ENCODE measurements at places on chromosomes 1 and 21.

GRCh38 chr1:47686731-47687630, 249.1 kb downstream of the FOXD2 start:
- no peak for DNase-seq

DNA sequence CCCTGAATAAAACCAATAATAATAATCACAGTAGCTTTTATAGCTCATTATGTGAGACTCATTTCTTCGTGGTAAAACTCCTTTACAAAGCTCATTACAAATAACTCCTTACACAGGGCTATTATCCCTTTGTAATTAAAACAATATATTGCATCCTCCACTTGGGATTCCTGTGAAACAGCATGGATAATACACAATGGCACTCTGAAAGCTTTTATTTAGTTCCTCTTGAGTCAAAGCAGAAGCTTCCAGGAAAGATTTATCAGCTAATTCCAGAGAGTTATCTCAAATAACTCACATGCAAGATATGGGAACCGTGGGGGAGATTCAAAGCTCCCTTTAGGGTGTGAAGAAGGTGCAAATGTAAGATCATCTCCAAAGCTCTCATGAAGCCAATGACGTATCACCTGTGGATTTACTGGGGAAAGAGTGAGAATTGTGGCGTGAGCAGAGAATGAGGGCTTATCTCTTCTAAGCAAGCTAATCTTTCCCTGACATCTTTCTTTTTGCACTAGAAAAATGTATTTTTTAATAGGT, 60.4 kb upstream of the GJA5 start:
- no peak for DNase-seq

GRCh38 chr1:19317126-19317910, 5.2 kb downstream of the SLC66A1 start:
- DNase-seq, result no peak

- no peak for DNase-seq
Observed at GRCh38 chr1:10308001-10308400, 90.9 kb upstream of the PGD start.

DNA sequence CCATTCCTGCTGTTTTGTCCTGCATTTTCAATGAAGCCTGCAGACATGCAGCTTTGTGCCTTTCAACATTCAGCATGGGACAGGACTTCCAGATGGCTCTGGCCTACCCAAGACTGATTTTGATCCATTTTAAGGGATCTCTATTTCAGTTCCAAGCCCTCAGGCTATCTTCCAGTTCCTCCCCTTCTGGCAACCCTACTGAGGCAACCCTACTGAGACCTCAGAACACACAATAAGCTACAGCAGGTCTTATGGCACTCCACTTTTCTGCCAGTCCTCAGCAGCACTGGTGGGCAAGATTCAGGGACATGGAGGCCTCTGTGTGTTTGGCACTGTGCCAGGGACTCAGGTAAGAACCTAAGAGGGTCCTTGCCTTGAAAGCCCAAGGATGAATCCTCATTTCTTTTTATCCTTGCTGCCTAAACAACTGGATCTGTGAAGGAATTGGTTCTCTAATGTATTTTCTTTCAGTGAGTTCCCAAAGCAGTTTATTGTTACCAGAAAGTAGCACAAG, 50.7 kb downstream of the MAB21L3 start:
- DNase-seq, result no peak

GRCh38 chr1:96072021-96072420, 649.6 kb upstream of the PTBP2 start:
- peak; percentile 5 for DNase-seq

GRCh38 chr1:14944471-14944985, 209.0 kb upstream of the TMEM51 start:
- no peak for DNase-seq

GRCh38 chr1:117363571-117364048, 3.6 kb upstream of the MAN1A2 start:
- DNase-seq, result no peak

DNA sequence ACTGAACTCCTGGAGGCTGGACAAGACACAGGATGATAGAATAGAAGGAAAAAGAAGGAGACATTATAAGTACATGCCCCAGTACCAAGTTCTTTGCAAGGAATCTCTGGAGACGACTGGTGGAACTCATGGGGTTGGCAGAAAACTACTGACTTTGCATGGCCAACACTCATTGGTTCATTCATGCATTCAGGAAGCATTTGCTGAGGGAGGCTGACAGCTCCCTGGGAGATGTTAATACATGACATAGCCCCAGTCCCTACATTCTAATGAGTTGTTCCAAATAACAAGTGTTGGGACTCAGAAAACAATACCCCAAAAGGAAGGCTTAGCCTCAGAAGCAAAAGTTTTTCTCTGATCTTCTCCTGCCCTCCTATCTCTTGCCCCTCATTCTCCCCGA, 172.8 kb upstream of the IRF2BP2 start:
- DNase-seq, result peak; percentile 45

DNA sequence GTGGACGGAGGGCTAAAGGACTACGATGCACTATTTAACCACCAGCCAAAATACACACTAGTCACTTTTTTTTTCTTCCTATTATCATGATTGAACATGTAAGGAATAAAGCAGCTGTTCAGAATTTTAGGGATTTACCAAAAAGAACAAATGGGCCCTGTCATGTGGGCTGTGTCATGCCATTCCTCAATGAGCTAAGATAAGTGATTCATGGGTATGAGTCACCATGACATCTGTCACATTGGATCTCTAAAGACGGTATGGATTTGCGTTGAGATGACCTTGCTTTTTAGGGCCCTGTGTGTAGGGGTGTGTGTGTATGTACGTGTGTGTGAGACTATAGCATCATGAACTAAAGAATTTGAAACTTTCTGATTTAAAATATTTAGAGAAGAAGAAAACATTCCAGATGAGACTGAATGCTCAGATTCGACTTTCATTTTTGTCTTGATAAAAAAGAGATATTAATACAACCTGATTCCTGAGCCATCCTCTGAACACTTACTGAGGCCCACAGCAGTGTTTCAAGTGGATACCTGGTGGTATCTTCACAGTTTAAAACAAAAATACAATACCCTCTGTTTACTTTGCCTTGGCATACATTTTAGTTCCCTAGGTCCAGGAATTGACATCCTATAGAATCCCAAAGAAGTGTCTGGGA, 246.1 kb upstream of the DUSP10 start:
- DNase-seq, result peak; percentile 93

GRCh38 chr1:77590651-77591050, 91.8 kb downstream of the ZZZ3 start:
- DNase-seq, result no peak
